ENCODE measurements at places on chromosomes 4 and X.

DNA sequence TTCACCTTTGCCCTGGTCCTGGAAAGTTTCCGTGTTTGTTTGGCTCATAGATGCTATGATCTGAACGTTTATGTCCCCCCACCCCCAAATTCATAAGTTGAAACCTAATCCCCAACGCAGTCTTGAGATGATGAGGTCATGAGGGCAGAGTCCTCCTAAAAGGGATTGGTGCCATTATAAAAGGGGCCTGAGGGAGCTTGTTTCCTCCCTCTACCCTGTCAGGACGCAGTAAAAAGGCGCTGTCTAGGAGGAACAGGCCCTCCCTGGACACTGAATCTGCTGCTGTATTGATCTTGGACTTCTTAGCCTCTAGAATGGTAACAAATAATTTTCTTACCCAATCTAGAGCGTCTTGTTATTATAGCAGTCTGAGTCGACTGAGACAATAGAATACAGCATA is 2190.6 kb upstream of the TENM3 start:
- peaks cover 2% of the 10 kb centered on the region for H3K4me1 ChIP-seq
- H3K36me3 ChIP-seq: no peaks in the 10 kb centered on the region
- DNase-seq: no peak
- H3K27me3 ChIP-seq: peaks cover 18% of the 10 kb centered on the region

DNA sequence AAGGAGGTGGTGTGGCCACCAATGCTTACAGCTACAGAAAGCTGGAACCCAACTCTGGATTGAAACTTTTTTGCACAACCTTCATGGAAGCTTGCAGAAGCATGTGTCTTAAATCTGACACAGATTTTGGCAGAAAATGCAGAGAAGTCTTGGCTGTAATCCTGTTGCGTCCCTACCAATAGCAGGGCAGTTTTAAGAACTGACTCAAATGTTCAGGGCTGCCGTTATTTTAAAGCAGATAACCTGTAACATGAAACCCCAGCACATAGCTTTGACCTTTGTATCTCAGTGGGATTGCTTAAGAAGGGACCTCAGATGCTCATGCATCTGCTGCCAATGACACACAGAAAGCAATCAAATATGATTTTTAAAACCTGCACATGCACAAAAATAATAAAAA is at the start of gene VEGFD:
VEGFD (minus strand) TSS at position 110 of the 400 bp plus-strand sequence. CDS start 467 bp downstream, outside the sequence.
- DNase-seq: no peak
- H3K4me3 ChIP-seq: no peak within 1 kb of the TSS
- H3K27ac ChIP-seq: no peak within 1 kb of the TSS
- H3K4me1 ChIP-seq: no peaks in the 10 kb centered on the region

- no peak overlapping the region for H3K4me3 ChIP-seq
- H3K27ac ChIP-seq: no peak overlapping the region
- no peaks in the 10 kb centered on the region for H3K27me3 ChIP-seq
- peaks cover 7% of the 10 kb centered on the region for H3K36me3 ChIP-seq
- H3K4me1 ChIP-seq: no peaks in the 10 kb centered on the region
- no peak for DNase-seq
Measured at GRCh38 chr4:152029631-152030030, 268.8 kb upstream of the GATB start.

GRCh38 chrX:12174358-12174757 is 36.1 kb downstream of the FRMPD4 start:
- no peak overlapping the region for H3K4me3 ChIP-seq
- no peak overlapping the region for H3K27ac ChIP-seq
- H3K4me1 ChIP-seq: no peaks in the 10 kb centered on the region
- no peaks in the 10 kb centered on the region for H3K36me3 ChIP-seq
- no peaks in the 10 kb centered on the region for H3K27me3 ChIP-seq

GRCh38 chrX:55716937-55717336 is 612 bp upstream of the RRAGB start:
- peak overlapping the region; percentile 95 for H3K27ac ChIP-seq
- DNase-seq: no peak
- H3K27me3 ChIP-seq: no peaks in the 10 kb centered on the region
- peak overlapping the region; percentile 91 for H3K4me3 ChIP-seq

GRCh38 chr4:68732653-68733466 is 62.4 kb upstream of the UGT2B15 start:
- no peak overlapping the region for H3K27ac ChIP-seq
- no peak overlapping the region for H3K4me3 ChIP-seq
- no peaks in the 10 kb centered on the region for H3K27me3 ChIP-seq

- no peaks in the 10 kb centered on the region for H3K4me1 ChIP-seq
- no peak for DNase-seq
- no peaks in the 10 kb centered on the region for H3K27me3 ChIP-seq
- H3K27ac ChIP-seq: no peak overlapping the region
- H3K4me3 ChIP-seq: no peak overlapping the region
- no peaks in the 10 kb centered on the region for H3K36me3 ChIP-seq
Measured at GRCh38 chrX:121570072-121570841, 522.8 kb downstream of the GLUD2 start.

DNA sequence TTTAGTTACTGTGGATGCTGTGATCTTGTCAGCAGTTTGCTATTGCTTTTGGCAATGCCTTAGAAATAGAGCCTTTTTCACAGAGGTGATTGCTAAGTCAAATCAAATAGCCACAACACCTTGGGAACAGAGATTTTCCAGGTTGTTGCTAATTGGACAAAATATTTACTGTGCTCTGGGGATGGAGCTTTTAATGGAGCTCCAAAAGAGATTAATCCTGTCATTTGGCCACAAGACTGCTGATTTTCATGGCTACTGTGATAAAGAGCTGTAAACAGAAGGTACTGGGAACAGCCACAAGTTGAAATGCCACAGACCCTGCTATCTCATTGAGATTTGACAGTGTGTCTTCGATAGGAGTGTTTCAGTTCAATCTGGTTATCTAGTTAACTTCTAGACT is 1715.2 kb upstream of the ADGRL3 start:
- no peak overlapping the region for H3K4me3 ChIP-seq
- no peak for DNase-seq
- no peak overlapping the region for H3K27ac ChIP-seq
- H3K36me3 ChIP-seq: no peaks in the 10 kb centered on the region

- no peak overlapping the region for H3K27ac ChIP-seq
- no peak for DNase-seq
- no peak overlapping the region for H3K4me3 ChIP-seq
- H3K36me3 ChIP-seq: no peaks in the 10 kb centered on the region
- H3K4me1 ChIP-seq: no peaks in the 10 kb centered on the region
- H3K27me3 ChIP-seq: no peaks in the 10 kb centered on the region
Measured at GRCh38 chr4:105969575-105969974, 74.3 kb downstream of the NPNT start.

DNA sequence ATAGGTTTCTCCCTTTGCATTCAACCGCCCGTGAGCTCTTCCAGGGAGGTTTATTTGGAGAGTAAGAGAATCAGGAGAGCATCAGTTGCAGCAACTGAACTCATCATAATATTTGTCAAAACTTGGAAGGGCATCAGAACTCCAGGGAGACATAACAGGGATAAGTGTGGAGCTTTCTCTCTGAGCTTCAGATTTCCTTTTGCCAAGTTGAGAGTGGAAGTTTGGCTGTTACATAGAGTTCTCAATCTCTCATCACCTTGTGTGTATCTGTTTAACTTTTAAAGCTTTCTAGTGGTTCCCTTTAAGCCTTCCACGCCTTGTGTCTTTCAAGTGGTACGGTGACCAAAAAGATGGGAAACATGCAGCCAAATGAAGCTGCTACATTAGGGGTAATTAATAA is 18.8 kb downstream of the BMP3 start:
- no peak overlapping the region for H3K27ac ChIP-seq
- DNase-seq: no peak
- H3K36me3 ChIP-seq: no peaks in the 10 kb centered on the region
- no peak overlapping the region for H3K4me3 ChIP-seq
- H3K27me3 ChIP-seq: no peaks in the 10 kb centered on the region
- no peaks in the 10 kb centered on the region for H3K4me1 ChIP-seq

- DNase-seq: no peak
- no peaks in the 10 kb centered on the region for H3K4me1 ChIP-seq
- H3K36me3 ChIP-seq: peaks cover 2% of the 10 kb centered on the region
- H3K27me3 ChIP-seq: no peaks in the 10 kb centered on the region
- no peak overlapping the region for H3K4me3 ChIP-seq
Measured at GRCh38 chrX:149114001-149114400, 391.1 kb downstream of the IDS start.

DNA sequence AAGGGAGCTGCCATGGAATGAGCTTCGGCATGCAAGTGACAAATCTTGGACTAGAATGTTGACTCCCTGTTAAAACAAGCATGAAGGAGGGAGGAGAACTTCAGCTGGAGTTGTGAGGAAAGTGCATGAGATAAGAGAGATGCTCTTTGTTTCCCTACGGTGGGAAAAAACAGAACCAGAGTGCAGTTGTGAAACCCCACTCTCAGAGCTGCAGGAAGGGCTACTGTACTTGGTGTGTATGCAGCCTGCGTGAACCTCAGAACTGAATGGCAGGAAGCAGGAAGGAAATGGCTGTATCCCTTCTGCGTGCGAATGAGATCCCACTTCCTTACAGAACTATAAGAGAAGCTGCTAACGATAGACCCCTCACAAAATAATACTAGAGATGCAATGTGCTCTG is 57.2 kb downstream of the EGF start:
- no peak for DNase-seq
- H3K27me3 ChIP-seq: peaks cover 14% of the 10 kb centered on the region
- no peak overlapping the region for H3K27ac ChIP-seq
- peaks cover 18% of the 10 kb centered on the region for H3K4me1 ChIP-seq

DNA sequence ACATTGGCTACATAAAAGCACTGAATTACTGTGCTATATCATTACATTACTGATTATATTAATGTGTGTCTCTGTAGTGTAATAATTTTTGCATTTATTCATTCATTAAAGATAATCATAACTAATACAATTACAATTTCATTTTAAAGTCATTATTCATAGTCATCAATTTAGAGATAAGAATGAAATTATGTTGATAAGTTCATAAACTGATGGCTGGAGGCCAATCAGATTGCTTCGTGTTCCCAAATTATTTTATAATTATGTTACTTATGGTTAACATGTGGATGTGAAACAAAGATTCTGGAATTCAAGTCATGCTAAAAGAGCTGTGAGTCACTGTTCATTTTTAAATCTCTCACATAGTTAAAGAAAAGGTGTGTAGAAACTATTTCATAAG is 223.4 kb upstream of the HAND2 start:
- H3K4me3 ChIP-seq: no peak overlapping the region
- no peak overlapping the region for H3K27ac ChIP-seq
- H3K36me3 ChIP-seq: no peaks in the 10 kb centered on the region
- no peaks in the 10 kb centered on the region for H3K4me1 ChIP-seq
- no peak for DNase-seq

DNA sequence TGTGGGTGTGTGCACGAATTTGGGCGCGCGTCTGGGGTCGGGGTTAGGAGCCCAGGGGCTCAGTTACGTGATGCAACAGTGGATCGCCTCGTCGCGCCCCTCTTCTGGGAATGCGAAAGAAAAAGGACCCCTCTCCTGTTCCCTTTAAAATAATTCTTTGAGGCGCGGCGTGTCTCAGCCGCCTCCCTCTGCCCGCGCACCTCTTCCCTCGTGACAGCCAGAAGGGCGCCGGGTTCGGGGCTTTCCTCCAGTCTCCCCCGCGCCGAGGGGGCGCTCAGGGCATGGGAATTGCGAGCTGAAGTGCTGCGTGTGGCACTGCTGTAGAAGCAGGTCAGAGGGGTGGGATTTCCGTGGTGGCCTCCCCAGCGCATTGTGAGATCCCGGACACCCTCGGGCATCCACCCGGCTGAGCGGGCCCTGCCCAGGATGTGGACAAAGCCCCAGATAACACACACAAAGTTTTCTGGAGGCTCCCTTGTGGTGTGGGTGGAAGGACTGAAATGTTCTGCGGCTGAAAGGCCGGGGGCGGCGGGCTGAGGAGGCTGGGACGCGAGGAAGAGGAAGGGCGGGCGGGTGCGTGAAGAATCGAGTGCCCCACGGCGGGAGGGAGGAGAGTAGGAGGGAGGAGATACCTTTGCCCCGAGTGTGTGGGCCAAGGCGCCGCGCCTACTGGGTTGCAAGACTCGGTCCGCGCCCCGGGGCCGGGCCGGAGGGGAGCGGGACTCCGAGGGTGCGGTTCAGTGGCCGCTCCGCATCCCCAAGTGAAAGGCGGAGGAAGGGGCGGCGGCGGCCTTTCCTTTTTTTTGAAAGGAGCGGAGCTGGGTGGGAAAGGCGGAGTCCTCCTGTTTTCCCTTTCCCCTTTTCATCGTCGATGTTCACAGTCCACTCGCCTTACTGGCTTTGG is 752 bp downstream of the SEPTIN11 start:
- H3K27me3 ChIP-seq: peaks cover 61% of the 10 kb centered on the region
- peaks cover 15% of the 10 kb centered on the region for H3K4me1 ChIP-seq
- H3K27ac ChIP-seq: peak overlapping the region; percentile 62
- H3K36me3 ChIP-seq: peaks cover 5% of the 10 kb centered on the region
- peak overlapping the region; percentile 88 for H3K4me3 ChIP-seq

GRCh38 chrX:150032742-150033141 is 94.5 kb upstream of the EOLA2 start:
- peaks cover 6% of the 10 kb centered on the region for H3K36me3 ChIP-seq
- H3K27ac ChIP-seq: no peak overlapping the region
- no peaks in the 10 kb centered on the region for H3K27me3 ChIP-seq
- H3K4me1 ChIP-seq: peaks cover 13% of the 10 kb centered on the region
- no peak for DNase-seq
- H3K4me3 ChIP-seq: no peak overlapping the region

DNA sequence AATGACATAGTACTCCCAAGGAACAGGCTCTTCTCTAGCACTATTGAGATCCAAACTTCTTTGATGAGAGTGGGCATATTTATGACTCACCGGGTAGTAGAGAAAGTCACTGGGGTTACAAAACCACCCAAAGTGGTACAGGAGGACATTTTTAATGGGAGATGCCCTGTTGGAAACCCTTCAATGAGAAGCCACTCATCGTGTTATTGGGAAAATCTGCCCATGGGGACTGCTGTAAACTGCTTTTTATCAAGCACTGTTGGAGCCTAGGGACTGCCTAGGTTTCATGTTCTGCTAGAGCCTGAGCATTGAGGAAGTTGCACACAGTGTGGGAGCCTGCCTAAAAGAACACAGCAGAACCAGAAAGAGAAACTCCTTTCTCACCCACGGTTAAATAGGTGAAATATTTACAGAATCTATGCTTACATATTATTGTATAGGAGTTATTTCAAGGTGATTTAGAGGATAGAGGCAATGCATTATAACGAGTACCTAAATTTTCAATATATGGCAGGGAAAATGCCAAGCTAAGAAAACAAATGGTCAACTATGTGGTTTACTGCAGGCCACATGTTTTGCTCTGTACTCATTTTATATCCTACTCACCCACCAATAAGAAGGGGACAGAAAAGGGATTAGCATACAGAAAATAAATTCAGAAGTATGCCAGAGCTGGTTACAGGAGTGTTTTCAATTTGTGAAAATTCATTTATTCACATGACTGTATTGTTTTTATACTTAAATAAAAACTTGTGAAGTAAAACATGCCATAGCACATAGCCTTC is 559.1 kb downstream of the FSTL5 start:
- no peaks in the 10 kb centered on the region for H3K27me3 ChIP-seq
- no peak for DNase-seq
- H3K27ac ChIP-seq: no peak overlapping the region
- H3K36me3 ChIP-seq: no peaks in the 10 kb centered on the region
- H3K4me3 ChIP-seq: no peak overlapping the region

DNA sequence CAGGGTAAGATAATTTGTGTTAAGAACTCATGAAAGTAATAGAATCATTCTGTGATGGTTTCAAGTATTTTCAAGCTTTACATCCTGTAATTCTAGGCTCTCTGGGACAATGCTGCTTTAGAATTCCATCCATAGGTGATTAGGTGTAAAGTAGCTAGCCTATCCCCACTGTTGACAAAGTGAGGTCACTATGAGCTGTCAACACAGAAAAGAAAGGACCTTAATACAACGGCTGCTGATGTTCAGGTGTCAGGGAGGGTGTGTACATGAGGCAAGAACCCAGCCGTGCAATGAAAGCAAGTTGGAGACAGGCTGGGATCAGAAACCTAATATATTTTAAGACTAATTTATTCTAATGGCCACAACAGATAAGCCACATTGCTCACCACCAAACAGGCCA is 36.8 kb upstream of the SH3RF1 start:
- DNase-seq: no peak
- no peak overlapping the region for H3K4me3 ChIP-seq
- H3K27me3 ChIP-seq: no peaks in the 10 kb centered on the region
- H3K27ac ChIP-seq: no peak overlapping the region
